Left cardiac atrium (tissue), 4 donors: ENCODE measurements at places on chromosomes 11 and 22. TPM values are rescaled to one million over a fixed set of nuclear protein-coding genes. Genes with fewer than 3 reads are reported as not detected.

DNA sequence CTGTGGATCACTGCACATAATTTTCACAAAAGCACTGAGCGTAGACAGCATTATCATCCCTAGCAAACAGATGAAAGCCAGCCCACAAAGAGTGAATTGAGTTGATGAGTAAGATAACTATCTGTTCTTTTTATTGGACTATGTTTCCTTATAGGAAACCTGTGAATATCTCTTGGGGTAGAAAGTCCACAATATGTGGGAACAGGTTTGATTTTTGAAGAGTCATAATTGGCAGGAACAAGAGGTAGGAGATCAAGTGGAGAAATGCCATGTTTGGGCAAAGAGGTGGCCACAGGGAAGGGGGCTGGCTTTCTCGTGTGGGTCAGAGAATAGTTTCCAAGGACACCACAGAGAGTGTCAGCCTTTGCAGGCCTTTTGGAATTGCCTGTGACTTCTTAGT is 23.9 kb downstream of the OR51E2 start:
- no peak for DNase-seq

DNA sequence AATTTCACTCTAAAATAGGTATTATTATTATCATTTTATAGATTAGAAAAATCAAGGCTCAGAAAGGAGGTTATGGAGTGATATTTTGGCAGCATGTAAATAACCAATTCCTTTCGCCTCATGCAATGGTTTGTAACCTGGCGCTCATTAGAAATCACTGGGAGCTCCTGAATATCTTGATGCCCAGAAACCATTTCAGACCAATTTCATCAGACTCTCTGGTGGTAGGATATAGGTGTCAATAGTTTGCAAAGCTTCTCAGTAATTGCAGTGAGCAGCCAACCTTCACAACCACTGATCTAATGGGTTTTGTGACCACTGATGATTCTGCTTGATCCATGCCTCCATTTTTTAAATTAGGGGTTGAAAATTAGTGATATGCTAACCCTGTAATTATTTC is 57.8 kb upstream of the ZC3H12C start:
- no peak for DNase-seq

GRCh38 chr11:105699203-105699602 is 89.3 kb downstream of the GRIA4 start:
- no peak for DNase-seq

- DNase-seq = no peak
Observed at GRCh38 chr11:105148241-105148640, 8.7 kb upstream of the CARD18 start.

- no peak for DNase-seq
Observed at GRCh38 chr11:57374966-57375365, 6.0 kb downstream of the PRG3 start.

DNA sequence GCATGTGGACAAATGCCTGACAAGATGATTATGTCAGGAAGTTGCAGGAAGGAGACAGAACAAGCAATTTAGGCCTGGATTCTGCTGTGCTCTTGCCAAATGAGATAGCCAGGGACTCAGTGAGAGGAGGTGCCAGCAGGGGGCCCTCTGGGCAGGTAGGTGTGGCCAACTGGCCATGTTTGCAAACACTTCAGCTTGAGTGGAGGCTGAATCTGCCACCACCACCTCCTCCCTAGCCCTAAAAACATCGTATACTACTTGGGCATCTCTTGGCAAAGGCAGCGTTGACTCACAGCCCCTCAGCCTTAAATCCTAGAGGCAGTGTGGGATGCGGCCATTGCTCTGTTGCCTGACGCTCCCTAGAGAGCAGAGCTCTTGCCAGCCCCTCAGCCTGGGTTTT is 95.1 kb upstream of the PLET1 start:
- DNase-seq = peak; percentile 43

DNA sequence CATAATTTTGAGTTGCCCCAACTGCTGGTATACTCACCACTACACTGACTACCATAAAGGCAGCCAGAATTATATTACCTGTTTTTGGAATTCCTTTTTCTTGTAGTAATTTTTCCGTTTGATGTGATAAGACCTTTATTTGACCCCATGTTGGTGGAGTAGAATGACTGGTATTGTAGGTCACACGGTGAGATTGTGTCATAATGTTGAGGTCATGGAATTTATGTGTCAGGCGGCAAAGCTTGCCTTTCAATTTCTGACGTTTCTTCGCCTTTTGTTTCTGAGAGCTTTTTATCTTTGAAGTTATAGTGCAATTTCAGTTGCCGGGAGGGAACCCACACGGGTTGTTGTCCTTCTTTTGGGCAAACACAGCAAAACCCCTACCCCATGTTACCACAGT is 13.0 kb downstream of the OR52K1 start:
- no peak for DNase-seq

- no peak for DNase-seq
Observed at GRCh38 chr11:8809939-8810539, 101.0 kb upstream of the AKIP1 start.

DNA sequence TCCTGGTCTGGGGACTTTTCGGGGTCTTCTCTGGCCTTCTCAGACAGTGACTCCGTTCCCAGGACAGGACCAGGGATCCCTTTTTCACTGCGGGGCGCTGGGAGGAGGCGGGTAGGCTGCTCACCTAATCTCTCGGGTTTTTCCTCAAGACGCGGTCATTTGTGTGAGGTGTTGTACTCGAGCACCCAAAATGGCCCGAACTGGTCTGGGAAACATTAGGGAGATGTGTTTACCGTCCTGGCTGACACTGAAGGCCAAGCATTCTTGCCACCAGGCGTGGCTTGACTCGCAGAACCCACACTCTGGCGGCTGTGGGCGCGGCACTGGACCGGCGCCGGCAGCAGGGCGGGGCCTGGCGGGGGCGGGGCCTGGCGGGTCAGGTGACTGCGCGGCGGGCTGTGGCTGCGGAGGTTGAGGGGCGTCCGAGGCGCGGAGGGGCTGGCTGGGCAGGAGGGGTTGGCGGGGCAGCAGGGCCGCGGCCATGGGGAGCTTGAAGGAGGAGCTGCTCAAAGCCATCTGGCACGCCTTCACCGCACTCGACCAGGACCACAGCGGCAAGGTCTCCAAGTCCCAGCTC is at the start of gene SWAP70:
SWAP70 (plus strand) TSS at position 379 of the 577 bp plus-strand sequence; CDS start at position 482, 103 bp downstream.
- peak; percentile 92 for DNase-seq

DNA sequence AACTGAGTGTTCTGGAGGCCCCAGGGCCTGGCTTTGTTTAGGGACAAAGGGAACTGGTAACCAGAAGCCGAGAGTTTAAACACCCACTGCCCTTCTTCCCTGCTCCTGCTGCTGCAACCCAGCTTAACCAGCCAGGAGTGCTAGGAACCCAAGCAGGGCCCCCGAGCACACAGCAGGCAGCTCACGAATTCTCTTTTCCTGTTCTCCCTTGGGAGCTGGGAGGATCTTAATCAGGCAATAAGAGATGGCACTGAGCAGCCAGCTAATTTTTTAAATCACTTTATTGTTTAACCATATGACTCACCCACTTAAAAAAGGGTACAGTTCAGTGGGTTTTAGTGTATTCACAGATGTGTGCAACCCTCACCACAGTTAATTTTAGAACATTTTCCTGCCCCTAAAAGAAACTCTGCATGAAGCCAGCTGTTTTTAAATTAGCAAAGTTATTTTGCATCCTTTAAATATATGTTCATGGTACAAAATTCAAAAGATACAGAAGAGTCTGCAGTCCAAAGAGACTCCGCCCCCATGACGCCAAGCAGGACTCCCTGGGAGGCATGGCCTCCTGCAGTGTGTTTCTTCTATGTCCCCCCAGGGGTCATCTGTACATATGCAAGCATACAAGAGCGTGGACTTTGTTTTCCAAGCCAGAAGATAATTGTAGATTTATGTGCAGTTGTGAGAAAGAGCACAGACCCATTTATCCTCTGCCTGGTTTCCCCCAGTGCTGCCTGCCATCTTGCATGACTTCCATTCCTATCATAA is 18.9 kb upstream of the PPP6R3 start:
- DNase-seq = no peak

DNA sequence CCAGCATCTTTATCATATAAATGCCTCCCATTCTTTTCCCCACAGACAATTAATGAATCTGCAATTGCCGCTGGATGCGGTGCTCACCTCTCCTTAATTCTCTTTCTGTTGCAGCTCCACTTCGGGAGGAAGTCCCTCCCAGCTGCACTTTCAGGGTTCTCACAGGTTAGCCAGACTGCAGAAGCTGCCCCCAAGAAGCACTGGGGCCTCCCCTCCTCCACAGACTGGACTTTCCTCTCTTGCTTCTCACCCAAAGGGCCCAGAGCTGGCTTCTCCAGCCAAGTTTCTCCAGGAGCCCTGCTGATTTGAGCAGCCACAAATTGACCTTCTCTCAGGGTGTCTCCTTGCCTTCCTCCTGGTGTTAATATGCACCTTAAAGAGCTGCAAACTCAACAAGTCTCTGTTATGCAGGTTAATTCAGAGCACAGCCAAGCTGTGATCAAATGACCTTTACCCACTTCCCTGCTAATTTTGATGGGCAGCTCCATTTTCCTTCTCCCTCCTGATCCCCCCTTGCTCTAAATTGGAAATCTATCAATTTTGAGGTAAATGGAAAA is 298.9 kb downstream of the BUD13 start:
- no peak for DNase-seq

DNA sequence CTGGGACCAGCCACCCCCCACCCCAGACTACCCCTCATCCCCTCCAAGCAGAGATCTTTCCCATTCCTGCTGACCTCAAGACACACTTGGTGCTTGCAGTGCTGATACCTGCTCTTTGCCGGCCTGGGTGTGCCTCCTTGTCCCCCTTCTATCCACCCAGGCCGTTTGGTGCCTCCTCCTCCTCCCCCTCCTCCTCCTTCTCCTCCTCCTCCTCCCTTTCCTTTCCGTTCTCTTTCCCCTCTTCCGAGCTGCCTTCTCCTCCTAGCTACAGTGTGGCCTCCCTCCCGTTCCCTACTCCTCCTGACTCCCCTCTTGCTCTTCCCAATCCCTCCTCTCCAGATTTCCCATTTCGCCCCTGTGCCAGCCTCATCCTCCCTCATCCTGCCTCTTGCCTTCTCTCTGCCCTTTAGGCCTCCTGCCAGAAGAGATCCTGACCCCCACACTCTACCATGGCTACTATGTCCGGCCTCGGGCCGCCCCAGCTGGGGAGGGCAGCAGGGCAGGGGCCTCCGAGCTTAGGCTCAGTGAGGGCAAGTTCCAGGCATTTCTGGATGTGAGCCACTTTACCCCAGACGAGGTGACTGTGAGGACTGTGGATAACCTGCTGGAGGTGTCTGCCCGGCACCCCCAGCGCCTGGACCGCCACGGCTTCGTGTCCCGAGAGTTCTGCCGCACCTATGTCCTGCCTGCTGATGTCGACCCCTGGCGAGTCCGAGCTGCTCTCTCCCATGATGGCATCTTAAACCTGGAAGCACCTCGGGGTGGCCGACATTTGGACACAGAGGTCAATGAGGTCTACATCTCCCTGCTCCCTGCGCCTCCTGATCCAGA is 712 bp downstream of the HSPB2 start:
- no peak for DNase-seq

DNA sequence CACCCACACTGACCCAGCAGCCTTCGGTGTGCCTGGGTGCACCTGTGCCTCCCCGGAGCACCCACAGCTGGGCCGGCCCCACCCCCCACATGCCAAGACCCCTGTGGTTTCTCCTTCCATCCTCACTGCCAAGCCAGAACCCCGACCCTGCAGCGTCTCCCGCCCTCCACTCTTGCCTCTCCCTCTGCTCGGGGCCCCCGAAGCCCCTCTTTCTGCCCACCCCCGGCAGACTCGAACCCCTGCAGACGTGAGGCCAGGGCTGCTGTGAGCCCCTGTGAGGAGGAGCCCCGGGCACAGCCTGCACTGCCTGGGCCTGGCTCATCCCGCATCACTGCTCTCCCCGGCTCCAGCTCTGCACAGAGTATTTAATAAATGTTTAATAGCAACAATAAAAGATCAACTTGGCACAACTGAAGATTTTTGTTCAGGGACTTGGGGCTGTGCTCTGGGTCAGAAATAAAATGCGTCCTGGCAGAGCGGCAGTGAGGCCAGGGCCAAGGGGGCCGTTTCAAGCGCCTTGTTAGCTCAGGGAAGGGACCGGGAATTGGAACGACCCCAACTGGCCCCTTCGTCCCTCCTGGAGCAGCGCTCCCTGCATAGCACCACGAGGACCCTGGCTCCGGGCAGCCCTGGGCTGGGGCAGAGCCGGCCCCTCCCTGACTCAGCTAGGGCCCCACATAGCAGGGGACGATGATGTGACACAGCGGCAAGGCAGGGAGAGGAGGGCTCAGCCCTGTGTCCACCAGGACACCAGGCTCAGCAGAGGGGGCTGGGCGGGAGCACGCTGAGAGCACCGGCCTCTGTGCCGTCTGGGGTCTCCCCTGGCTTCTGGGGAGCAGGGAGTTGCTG is 520.8 kb downstream of the BRD1 start:
- no peak for DNase-seq

DNA sequence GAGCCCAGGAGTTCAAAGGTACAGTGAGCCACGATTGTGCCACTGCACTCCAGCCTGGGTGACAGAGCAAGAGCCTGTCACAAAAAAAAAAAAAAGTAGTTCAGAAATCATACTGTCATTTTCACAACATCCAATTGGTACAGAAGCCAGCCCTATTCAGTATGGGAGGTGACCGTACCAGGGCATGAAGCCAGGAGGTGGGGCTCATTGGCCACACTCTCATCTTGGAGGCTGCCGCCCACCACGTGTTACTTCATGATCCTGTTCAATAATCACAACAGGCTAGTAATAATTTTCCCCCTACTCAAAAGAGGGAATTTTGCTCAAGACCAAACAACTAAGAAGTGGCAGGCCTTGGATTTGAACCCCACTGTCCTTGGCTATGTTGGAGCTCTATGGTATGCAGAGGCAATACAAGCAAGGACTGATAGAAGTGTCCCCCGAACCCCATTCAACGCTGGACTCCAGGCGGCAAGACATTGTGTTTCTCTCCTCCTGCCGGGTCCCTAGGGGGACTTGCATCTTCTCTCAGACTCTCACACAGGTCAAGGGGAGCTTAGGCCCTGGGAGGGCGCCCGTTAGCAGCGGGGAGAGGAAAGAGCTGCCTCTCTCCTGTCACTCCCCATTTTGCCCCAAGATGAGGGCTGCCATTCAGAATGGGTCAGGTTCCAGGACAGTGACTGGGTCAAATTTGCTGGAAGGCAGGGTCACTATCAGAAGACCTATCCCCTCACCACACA is 40.2 kb upstream of the EMID1 start:
- DNase-seq = no peak

DNA sequence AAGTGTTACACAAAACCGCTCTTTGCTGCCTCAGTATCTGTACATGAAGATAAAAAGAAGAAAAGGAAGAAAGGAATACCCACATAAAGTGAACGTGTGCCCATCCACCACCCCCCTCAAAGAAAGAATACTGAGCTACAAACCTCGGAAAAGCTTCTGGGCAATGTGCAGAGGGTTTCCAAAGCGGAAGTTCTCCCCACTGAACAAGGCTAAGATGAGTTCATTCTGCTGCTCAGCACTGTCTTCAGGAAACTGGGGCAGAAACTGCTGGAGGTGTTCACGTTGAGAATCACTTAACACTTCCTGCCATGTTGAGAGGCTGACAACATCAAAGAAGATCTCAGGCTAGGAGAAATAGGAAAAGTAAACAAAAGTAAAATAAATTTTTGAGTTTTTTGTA is 6.9 kb downstream of the NFRKB start:
- DNase-seq = no peak

The GRM5 gene
- 0.09 TPM for total RNA-seq

The SMIM38 gene
- total RNA-seq = 0.18 TPM

The SLC43A1 gene
- 7.2 TPM for total RNA-seq

The LMO2 gene
- total RNA-seq = 15.4 TPM

The NXPE1 gene
- not detected for total RNA-seq

The SRRD gene
- 23.7 TPM for total RNA-seq

The RFPL1 gene
- not detected for total RNA-seq
